MG63 (cell line): ENCODE measurements at places on chromosomes 1 and 21. TPM values are rescaled to one million over a fixed set of nuclear protein-coding genes. Genes with fewer than 3 reads are reported as not detected.

GSTM1 gene
- 67.7 and 86.1 TPM in 2 replicates for total RNA-seq

OR2T33 gene
- not detected in 2 replicates for total RNA-seq

TMEM183A gene
- total RNA-seq, result 123 and 153 TPM in 2 replicates

GRCh38 chr1:183234660-183235476 is 48.8 kb downstream of the LAMC2 start:
- peak; percentile 96 for DNase-seq

DNA sequence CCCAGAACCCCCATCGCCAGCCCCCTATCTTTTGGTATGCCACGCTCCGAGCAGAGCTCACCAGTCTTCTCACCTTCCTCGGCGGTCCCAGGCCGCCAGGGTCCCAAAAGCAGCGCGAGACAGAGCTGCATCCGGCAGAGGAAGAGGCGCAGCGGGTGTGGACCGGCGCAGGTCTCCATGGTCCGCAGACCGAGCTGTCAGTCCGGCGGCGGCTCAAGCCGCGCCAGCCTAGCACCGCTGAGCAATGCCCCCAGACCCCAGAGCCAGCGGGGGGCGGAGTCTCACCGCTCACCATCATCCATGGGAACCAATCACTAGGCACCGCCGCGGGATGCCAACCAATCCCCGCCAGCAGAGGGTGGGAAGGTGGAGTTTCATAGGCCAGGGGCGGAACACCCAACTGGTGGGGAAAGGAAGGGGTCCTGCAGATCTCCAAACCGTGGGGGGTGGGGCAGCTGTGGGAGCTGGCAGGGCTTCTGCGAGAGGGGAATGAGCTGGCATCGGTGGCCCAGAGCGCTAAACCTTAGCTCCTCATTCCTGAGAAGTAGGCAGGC is at the start of gene EPHA10:
Gene EPHA10 (minus strand): TSS at position 233 of the 554 bp plus-strand sequence. CDS start 54 bp downstream, at position 179.
- no peak for DNase-seq

- no peak for DNase-seq
Observed at GRCh38 chr1:20724364-20725188, 6.8 kb upstream of the KIF17 start.

DNA sequence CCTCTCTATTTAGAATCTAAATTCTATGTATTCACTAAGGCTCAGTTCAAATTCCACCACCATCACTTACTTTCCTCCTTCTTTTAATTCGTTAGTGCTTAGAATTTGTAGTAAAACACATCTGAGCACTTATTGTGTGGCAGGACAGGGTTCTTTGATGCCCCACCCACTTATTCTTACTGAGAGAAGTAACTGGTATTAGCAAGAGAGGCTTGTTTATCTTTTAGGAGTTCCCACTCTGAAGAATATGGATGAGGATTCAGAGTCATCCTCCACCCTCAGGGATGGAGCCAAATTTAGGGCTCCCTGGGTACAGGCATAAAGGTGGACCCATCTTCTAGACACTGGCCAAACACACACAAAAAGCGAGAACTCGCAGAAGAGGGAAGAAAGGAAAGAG is 11.5 kb upstream of the TAF1A start:
- DNase-seq, result no peak

GRCh38 chr21:34900376-34900775 is 148.7 kb downstream of the RUNX1 start:
- DNase-seq, result no peak

CRP gene
- total RNA-seq, result not detected in 2 replicates

DNA sequence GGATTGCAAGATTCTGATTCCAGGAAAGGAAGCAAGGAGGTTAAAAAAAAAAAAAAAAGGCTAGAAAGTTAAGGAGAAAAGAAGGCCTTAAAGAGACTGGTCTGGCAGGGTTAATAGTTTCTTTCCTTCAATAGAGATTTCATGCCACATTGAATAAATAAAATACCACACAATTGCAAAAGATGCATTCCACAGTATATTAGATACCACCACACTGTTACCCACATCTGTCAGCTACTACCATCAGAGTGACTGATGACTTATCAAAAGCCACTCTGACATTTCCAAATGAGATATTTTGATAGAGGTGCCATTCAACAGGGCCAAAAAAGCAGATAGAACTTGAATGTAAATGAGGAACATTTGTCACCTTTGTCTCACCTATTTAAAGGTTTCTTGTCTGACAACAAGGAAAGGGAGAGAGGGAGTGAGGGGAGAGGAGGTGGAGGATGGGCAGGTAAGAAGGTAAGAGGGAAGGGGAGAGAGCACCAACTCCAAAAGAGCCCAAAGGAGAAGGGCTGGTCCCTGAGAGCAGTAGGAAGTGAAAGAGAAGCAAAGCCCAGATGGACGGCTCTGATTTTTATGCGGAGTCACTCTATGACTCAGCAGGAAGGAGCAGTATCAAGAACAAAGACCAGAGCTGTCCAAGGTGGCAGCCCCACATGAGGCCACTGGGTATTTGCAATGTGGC is 38.3 kb downstream of the LRRN2 start:
- DNase-seq, result peak; percentile 78

- DNase-seq, result no peak
Observed at GRCh38 chr1:223477456-223477855, 84.2 kb downstream of the CCDC185 start.

DNA sequence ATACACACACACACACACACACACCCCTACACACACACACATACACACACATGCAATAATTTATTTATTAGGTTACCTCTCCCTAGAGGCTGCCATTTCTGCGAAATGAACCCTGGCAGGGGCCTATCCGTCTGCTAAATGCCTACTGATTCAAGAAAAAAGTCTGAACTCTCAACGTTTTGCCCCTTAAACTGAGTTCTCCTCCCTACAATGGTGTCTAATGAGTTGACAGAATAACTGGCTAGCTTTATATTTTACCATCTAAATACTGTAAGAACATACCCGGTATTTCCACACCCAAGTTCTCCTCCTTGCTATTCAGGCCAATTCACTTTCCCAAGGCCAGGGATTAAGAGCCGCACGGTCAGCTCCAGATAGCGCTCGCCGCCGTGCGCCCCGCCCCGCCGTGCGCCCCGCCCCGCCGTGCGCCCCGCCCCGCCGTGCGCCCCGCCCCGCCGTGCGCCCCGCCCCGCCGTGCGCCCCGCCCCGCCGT is 339 bp upstream of the RNPC3 start:
- peak; percentile 55 for DNase-seq

- DNase-seq, result peak; percentile 37
Observed at GRCh38 chr1:244836135-244836521, 670 bp downstream of the COX20 start.

MMP23B gene
- total RNA-seq, result 1.6 TPM in 1 of 2 replicates, not detected in the other
